CD4-positive, alpha-beta T cell treated with Interleukin-17A for 4 hours (primary cell): ENCODE measurements at places on chromosomes 12 and 14.

- no peak for DNase-seq
Measured at GRCh38 chr14:53663709-53664108, 292.9 kb downstream of the BMP4 start.

DNA sequence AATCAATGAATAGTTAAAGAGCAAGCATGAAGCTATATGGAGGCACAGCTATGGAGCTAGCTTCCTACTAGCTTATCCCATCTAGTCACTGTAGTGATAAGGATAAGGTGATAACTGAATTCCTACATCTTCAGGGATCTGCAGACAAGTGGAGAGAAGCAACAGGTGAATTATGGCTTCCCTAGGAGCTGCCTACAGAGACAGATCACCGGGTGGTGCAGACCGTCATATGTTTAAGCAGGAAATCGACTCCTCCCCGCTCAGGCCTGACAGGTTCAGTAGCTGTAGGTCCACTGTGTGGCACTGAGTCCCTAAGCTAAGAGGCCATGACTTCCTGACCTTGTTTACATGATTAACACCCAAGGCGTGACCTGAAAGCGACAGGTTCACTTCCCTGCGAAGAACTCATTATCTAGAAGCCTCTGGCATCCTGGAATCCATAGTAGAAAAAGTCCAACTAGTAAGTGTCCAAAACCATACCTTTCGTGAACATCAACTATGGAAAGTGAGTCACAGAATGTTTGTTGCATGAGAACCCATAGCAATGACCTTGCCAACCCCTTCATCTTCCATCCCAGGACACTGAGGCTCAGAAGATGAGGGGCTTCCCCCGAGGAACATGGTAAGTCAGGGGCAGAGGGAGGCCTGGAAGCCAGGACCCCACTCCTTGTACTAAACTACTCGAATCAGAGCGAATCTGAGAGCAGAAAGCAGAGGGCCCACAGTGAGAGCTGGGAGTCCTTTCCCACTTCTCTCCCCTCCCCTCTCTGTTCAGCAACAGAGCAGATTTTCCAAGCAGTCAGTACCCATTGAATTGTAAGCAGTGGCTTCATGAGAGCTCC, 75.4 kb upstream of the CCND2 start:
- no peak for DNase-seq

- no peak for DNase-seq
Measured at GRCh38 chr14:67911562-67911961, 92.0 kb downstream of the RAD51B start.

- DNase-seq = no peak
Measured at GRCh38 chr12:9051158-9051550, 61.8 kb downstream of the KLRG1 start.
